AML-193 (cell line): ENCODE measurements at places on chromosomes 7 and 10.
A peak's percentile ranks its signal among the peaks of the same experiment; 100 is the strongest.

DNA sequence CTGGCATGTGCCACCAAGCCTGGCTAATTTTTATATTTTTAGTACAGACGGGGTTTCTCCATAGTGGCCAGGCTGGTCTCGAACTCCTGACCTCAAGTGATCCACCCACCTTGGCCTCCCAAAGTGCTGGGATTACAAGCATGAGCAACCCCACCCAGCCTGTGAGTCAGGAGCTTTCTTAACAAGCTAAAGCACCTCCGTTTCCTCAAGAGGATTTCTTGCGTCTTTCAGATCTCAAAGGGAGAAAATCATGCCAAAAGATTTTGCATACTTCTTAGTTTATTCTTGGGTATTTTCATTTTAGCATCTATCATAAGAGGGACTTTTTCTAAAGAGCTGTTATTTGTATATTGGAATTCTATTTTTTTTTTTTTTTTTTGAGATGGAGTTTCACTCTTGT is 47.9 kb upstream of the FOXK1 start:
- DNase-seq, result no peak

DNA sequence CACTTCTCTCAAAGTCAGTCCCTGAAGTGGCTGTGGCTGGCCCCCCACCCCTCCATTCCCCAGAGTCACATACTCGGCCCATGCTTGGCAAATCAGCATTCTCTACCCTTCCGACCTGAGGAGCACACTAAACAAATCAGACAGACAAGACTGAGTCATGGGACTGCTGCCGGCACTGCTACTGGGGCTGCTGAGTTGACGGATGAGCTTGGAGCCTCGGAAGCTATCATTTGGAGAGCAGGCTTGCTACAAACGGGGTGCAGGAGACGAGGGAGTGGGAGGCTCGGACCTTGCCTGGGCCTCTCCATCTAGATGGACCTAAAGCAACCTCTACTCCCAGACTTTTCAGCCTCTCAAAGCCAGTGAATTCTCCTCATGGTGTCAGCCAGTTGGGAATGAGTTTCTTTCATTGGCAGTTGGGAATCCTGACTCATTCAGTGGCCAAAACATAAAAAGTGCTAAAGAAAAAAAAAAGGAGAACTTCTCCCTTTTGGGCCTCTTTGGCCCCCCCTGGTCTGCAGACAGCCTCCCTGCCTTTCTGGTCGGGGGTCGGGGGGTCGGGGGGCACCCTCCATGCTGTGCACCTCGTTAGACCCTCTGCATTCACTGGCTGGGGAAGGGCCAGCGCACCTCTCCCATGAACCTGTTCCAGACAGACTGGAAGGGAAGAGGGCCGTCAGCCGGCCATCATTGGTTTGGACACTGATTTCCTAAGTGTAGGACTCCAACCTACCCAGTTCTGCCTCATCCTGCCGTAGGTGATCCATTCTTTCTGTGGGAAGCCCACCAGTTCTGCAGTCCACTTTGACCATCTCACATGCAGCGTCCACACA is 52.3 kb upstream of the COL13A1 start:
- DNase-seq, result no peak

DNA sequence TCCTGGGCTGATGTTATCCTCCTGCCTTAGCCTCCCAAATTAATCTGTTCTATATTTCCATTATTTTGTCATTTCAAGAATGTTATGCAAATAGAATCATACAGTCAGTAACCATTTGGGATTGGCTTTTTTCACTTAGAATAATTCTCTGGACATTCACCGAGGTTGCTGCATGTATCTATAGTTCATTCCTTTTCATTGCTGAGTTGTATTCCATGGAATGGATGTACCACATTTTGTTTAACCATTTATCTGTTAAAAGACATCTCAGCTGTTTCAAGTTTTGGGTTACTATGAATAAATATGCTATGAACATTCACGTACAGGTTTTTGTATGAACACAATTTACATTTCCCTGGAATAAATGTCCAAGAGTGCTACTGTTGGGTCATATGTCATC is 44.9 kb downstream of the ARHGAP21 start:
- DNase-seq, result no peak

DNA sequence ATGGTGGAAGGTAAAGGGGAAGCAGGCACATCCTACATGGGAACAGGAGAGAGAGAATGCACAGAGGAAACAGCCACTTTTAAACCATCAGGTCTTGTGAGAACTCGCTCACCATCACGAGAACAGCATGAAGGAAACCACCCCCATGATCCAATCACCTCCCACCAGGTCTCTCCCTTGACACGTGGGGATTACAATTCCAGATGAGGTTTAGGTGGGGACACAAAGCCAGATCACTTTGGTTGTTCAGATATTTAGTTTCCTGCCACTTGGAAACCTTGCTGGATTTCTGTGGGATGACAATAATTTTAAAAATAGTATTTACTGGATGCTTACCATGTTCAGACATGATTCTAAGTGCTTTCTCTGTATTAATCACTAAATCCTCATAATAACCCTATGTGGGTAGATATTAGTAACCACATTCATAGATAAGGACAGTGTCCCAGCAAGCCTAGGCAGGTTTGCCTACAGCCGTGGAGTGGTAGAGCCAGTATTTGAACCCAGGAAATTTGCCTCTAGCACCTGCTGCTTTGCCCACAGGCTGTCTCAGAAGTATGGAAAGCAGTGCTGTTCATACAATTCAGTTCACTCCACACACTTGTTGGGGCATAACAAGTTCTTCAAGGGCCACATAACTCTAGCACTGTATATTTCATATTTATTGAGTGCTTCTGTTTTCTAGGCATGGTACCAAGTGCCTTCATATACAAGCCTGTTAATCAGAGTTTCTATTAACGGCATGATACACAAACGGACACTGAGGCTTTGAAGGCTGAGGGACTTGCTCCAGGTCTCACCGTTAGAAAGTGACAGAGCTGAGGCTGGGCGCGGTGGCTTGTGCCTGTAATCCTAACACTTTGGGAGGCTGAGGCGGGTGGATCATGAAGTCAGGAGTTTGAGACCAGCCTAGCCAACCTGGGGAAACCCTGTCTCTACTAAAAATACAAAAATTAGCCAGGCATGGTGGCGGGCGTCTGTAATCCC is 8.3 kb downstream of the TLL2 start:
- no peak for DNase-seq

DNA sequence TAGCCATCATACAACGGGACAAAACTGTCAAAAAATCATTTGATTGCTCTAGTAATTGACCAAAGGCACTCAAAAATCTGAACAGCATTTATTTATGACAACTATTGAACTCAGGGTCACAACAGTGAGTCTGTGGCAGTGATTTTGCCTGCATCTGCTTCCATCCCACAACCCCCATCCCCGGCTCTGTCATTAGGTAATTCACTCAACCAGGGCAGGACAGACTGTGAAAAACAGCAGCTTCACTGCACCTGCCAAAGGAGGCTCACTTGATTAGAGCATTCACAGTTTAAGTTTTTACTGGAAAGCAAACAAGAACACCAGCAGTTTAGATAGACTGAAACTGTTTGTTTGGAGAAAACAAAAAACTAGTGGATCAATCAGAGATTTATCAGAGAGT is 22.2 kb downstream of the NRCAM start:
- DNase-seq, result no peak

DNA sequence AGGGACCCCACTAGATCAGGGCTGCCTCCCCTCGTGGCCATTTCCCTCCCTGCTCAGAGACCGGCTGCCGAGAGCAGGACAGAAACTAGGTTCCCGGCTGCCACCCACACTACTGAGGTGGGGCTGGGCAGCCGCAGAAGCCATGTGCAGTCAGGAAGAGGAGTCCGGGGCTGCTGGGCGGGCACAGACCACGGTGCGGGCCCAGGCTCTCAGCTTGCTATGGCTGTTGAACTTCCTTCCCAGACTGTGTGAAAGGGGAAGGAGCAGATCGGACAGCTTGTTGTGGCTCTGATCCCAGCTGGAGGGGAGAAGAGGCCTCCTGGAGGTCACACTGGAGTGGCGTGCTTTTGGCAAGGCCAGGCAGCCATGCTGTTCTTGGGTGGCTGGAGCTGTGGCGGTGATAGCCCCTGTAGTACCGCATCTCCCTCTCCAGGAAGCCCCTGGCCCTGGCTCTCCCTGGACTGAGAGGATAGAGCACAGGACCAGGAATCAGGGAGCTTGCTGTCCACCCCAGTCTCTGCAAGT is 56.8 kb downstream of the HK1 start:
- DNase-seq, result peak; percentile 48

- DNase-seq, result no peak
These were observed 304.1 kb upstream of the ZNF32 start for GRCh38 chr10:43952760-43953159.

DNA sequence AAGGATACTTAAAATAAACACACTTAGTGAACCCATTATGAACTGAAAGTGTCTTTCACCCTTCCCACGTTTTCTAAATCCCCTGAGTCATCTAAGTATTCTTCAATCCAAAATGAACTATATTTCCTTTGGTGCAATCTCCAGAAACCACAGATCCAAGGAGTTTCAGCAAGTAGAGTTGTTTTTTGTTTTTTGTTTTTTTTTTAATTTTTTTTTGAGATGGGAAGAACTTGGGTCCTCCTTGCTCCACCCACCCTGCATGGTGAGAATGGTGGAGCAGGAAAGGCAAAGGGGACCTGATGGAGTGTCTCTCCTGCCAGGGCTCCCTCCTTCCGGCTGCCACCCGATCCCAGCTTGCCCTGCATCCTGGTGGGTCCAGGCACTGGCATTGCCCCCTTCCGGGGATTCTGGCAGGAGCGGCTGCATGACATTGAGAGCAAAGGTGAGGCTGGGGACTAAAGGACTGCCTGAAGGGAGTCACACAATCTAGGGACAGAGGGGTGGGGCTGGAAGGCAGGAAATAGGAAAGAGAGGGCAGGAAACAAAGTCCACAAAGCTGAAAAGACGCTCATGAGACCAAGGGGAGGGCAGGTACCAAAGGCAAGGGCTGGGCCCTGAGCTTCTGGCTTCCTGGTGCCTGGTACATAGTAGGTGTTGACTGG is 12.1 kb downstream of the ATG9B start:
- no peak for DNase-seq

- DNase-seq, result peak; percentile 28
These were observed 5.6 kb downstream of the LRRTM3 start for GRCh38 chr10:66931340-66931948.

GRCh38 chr10:44049301-44050015 is 335.4 kb downstream of the CXCL12 start:
- no peak for DNase-seq

GRCh38 chr10:98655492-98655891 is 208.8 kb upstream of the HPS1 start:
- DNase-seq, result no peak

DNA sequence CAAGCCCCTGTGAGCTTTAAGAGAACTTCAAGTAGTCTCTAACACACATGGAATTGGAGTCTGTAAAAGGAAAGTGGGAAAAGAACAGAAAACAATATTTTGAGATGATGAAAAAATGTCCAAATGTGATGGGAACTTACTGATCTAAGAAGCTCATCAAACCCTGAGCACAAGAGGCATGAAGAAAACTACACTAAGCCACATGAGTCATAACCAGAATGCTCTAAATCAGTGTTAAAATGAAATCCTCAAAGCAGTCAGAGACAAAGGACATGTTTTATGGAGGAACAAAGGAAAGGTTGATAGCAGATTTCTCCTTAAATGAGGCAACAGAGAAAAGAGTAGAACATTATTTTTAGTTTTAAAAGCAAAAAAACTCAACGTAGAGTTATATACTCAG is 37.2 kb downstream of the ZNF33A start:
- no peak for DNase-seq

DNA sequence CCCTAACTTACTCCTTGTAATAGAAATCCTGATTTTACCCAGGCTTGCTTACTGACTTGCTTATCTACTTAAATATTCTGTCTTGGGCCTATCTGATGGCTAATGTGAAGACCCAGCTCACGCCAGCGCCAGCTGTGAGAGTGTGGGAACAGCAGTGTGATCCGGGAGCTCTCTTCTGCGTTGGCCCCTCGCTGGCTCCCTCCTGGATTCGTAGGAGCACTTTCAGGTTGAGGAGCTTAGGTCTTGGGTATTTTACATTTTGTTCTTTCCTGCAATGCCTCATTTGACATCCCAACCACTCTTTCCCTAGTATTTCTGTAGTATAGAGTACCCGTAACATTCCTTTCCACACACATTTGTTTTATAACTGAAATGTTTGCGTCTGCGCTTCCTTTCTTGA is 51.7 kb downstream of the CREM start:
- DNase-seq, result no peak

- no peak for DNase-seq
These were observed 18.3 kb downstream of the UNC5B start for GRCh38 chr10:71230656-71231025.

DNA sequence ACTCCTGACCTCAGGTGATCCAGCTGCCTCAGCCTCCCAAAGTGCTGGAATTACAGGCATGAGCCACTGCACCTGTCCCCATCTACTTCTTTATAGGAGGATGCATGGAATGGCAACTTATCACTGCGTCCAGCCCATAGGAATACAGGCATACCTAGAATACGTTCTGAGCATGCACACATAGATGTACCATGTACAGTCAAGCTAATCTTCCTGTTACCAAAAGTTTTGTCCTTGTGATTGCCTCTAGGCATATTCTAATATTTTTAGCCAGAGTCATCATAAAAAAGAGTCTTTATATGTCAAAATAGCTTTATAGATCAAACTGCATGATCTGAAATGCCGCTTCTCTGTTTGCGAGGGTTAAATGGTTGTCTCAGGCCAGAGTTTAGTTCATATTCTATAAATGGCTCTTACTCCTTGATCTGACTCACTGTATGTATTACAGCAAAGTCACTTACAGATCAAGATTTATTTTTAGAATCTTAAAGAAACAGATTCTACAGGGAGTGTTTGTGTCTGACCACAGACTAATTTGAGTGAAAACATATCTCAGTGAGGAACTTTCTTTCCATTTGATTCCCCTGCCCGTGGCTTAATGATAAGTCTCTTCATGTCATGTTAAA is 210.9 kb downstream of the CREB5 start:
- DNase-seq, result no peak

GRCh38 chr10:9510626-9511025 is 1456.1 kb downstream of the GATA3 start:
- no peak for DNase-seq

DNA sequence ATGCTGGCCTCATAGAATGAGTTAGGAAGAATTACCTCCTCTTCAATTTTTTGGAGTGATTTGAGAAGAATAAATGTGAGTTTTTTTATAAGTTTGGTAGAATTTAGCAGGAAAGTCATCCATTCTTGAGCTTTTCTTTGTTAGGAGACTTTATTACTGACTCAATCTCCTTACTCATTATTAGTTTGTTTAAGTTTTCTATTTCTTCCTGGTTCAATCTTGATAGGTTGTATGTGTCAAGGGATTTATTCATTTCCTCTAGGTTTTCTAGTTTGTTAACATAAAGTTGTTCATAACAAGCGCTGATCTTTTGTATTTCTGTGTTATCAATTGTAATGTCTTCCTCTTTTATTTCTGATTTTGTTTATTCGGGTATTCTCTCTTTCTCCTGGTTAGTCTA is 47.4 kb downstream of the BICC1 start:
- no peak for DNase-seq

- DNase-seq, result no peak
These were observed 140.3 kb upstream of the EFCAB10 start for GRCh38 chr7:105721571-105722104.
